ENCODE measurements at places on chromosomes 6 and 20. TPM values are rescaled to one million over a fixed set of nuclear protein-coding genes. Genes with fewer than 3 reads are reported as not detected.

- DNase-seq: no peak
Measured at GRCh38 chr20:57743450-57744095, 33.8 kb upstream of the PMEPA1 start.

GRCh38 chr6:131399433-131399832 lies 173.6 kb upstream of the ARG1 start:
- DNase-seq: no peak

DNA sequence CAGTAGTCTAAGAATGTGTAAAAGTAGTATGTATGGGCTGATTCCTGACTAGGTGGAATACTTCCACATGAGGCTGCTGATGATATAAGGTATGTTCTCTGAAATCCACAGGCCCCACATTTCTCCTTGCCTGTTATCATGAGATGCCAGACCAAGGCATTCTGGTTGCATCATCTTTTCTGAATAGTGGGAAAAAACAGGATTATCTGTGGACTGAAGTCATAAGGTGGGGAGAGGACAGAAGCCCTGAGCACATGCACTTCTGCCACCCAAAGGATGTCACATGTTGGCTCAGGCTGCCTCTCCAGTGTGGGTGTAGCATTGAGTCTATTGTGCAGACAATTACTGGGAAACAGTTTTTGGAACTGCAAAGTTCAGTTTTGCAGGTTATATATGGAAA lies 184.5 kb upstream of the RAB32 start:
- no peak for DNase-seq

- DNase-seq: peak; percentile 18
Measured at GRCh38 chr6:35368038-35368887, 25.9 kb downstream of the PPARD start.

GRCh38 chr20:6622041-6622440 lies 145.4 kb upstream of the BMP2 start:
- DNase-seq: no peak

KCNK15 gene
- 0.20 TPM for total RNA-seq

RAB23 gene
- total RNA-seq: 9.3 TPM

MCUR1 gene
- 45.9 TPM for total RNA-seq
